ENCODE measurements at places on chromosomes 7 and 10.

GRCh38 chr7:69763513-69763912, 165.2 kb downstream of the AUTS2 start:
- no peak for DNase-seq

GRCh38 chr7:48471196-48471595, 299.9 kb downstream of the ABCA13 start:
- no peak for DNase-seq

DNA sequence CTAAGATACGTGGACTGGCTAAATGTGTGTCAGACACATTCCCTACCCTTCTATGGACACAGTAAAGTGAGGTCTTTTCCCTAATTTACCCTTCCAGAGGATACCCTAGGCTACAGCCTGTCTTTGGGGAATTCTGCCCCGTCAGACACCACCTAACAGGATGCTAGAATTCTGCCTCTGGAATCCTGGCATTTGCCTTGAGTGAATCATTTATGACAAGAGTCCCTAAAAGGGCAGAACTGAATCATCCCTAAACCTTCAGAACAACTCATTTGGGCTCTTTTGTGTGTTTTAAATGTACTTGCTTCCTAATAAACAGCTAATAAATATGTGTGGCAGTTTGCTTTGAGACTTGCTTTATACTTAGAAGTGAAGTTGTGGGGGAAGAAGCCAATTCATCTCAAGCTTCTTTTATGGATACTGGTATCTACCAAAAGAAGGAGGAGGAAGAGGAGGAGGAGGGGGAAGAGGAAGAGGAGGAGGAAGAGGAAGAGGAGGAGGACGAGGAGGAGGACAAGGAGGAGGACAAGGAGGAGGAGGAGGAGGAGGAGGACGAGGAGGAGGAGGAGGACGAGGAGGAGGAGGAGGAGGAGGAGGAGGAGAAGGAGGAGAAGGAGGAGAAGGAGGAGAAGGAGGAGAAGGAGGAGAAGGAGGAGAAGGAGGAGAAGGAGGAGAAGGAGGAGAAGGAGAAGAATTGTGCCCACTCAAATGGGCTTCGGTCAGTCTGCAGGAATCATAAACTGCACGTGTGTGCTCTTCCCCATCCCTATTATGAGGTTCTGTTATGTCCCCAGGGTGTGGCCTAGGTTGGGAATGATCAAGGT, 27.1 kb downstream of the PARP12 start:
- DNase-seq = no peak

DNA sequence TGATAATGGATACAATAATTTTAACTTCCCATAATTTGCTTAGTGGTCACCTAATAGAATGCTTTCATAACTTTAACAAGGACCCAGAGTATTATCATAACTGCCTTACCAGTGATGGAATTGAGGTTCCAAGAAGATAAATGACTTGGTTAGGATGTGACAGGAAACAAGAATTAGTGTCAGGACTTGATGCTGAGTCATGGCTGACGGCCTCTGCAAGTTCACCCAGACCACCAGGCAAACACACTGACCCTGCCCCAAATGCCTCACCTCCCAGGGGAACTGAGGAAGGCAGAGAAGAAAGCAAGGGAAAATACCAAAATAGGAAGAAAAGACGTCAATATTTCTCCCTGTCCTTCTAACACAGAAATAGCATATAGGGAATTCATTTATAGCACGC, 636.3 kb downstream of the PARD3 start:
- DNase-seq = no peak

GRCh38 chr7:93258661-93259060, 26.5 kb downstream of the VPS50 start:
- no peak for DNase-seq

GRCh38 chr10:24096281-24096680, 112.7 kb upstream of the KIAA1217 start:
- no peak for DNase-seq

- no peak for DNase-seq
These were observed 20.2 kb upstream of the TMEM178B start for GRCh38 chr7:141053626-141054025.

DNA sequence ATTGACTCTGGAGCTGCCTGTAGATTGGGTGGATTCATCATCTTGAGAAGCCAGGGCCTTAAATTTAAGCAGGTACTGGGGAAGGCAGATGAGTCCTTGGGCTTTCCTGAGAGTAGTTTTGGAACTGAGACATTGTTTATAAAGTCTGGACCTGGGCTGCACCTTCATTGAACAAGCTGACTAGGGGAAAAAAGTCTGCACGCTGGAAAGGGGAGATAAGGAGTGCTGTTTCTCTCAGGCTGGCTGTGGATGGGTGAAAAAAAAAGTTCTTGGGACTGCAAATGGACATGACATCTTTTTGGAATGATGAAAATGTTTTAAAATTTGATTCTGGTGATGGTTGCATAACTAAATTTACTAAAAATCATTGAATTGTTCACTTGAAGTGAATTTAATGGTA, 12.0 kb downstream of the SEC24C start:
- DNase-seq = no peak

All from cortex of kidney (tissue), 1 donor.